Activated CD4-positive, alpha-beta T cell treated with anti-CD3 and anti-CD28 coated beads for 48 hours (primary cell): ENCODE measurements at places on chromosomes 16 and 17.

GRCh38 chr17:42675965-42676423 is 800 bp downstream of the PLEKHH3 start:
- no peak for DNase-seq

- DNase-seq, result no peak
Measured at GRCh38 chr17:32970281-32970680, 21.4 kb upstream of the SPACA3 start.

DNA sequence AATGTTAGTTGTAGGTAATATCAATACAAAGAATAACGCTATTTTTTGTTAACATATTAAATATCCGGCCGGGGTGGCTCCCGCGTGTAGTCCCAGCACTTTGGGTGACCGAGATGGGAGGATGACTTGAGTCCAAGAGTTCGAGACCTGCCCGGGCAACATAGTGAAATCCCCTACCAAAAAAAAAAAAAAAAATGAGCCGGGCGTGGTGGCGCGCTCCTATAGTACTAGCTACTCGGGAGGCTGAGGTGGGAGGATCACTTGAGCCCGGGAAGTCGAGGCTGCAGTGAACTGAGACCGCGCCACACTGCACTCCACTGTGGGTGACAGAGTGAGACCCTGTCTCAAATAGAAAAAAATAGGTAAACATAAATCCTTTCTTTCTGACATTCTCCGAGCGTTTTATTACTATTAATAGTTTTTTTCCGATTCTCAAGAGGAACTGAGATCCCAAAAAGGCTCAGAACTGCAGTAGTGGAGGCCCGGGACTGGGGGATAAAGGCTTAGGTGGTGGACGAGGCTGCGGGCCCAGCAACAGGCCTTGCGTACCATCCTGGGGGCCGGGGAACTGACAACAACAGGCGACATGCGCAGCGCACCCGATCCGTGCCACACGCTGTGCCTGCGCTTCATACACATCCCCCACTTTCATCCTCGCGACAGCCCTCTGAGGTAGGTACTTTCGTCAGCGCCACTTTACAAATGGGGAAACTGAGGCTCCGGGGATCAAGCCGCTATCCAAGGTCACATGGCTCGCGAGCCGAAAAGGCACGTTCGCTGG is 919 bp downstream of the N4BP1 start:
- DNase-seq, result peak; percentile 63

GRCh38 chr16:22262460-22262859 is 34.7 kb upstream of the POLR3E start:
- DNase-seq, result peak; percentile 6

- DNase-seq, result peak; percentile 39
Measured at GRCh38 chr17:73340093-73340596, 28.3 kb upstream of the CDC42EP4 start.

DNA sequence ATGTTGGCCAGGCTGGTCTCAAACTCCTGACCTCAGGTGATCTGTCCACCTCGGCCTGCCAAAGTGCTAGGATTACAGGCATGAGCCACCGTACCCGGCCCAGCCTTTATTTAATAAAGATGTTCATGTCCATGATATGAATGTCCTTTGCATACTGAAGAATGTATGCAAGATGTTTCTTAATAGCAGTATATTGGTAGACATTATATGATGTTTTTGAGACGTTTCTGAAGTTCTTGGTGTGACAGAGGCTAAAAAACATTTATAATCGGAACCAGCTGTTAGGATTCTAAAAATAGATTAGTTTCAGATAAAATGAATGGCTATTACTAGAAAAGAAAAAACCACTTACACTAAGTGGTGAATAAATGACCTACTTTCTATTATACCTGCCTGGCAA is 11.8 kb downstream of the PDZD9 start:
- DNase-seq, result no peak

- no peak for DNase-seq
Measured at GRCh38 chr16:81650982-81651562, 128.0 kb upstream of the PLCG2 start.

GRCh38 chr17:38320482-38320881 is 23.3 kb downstream of the GPR179 start:
- no peak for DNase-seq

DNA sequence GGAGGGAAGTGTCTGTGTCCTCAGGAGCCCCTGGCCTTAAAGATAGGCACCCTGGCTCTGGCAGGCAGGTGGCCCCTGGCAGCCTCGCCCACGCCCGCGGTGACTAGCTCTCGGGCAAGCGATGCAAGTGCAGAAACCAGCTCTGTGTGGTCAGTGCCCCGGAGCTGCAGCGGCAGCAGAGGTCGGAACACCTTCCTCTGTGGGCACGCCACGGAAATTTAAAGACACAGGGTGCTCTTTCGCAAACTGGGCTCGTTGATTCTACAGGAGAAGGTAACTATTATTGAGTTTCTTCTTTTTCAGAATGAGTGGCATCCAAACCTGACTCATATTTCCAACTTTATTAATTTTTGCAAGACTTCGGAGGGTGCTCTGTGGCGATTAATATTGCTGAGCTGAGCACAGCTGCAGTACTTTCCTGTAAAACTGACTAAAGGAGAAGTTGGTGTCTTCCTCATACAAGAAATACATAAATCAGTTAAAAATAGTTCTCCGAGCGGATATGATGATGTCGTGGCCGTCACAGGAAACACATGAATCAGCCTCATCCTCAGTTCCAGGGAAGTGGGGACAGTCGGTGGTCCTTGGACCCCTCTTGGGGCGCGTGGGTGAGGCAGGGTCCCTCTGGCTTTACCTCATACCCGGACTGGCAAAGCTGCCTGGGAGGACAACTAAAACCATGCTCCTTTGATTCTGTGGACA is 120.2 kb downstream of the METRNL start:
- DNase-seq, result peak; percentile 83

DNA sequence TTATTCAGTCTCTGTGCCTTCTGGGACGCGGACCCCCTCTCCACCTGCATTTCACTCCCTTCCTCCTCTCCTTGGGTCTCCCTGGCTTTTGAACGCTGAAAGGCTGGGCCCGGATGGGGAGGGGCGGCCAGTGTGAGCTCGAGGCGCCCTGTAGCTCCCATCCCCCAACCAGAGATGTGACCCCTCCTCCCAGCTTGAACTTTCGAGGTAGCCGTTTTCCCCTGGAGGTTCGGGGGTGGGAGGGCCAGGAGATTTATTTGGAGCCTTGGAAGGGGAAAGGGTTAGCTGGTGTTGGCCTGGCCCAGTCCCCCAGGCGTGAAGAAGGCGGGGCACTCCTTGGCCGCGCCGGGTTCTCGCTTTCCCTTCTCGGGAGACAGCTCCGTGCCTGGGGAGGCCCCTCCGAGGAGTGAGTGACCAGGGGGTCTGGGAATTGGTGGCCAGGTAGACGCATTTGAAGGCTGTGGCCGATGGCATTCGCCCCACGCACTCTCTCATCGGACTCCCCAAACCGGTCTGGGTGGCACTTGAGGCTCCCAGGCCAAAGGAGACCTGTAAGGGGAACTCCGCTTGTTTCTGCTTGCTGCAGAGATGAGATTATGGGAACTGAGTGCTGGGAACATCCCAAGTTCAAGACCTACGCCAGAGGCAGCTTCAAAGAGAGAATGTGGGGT is 942 bp downstream of the LDAF1 start:
- peak; percentile 15 for DNase-seq

DNA sequence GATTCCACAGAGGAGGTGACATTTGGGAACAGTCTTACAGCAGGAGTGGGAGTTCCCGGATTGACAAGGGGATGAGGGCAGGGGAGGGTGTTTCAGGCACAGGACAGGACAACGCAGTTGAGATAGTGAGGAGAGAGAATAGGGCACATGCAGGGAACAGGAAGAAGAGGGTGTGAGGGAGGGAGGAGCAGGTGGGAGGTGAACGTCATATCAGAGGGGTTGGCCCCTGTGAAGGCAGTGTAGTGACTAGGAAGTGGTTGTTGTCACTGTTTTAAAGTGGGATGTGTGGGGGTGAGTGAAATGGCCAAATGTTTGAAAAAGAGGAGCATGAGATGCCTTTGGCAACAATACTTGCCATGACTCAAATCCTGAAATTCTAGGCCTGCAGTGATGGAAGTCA is 12.2 kb downstream of the PRKCB start:
- DNase-seq, result peak; percentile 65
